ENCODE measurements at places on chromosomes 2 and 18. TPM values are rescaled to one million over a fixed set of nuclear protein-coding genes. Genes with fewer than 3 reads are reported as not detected.

DNA sequence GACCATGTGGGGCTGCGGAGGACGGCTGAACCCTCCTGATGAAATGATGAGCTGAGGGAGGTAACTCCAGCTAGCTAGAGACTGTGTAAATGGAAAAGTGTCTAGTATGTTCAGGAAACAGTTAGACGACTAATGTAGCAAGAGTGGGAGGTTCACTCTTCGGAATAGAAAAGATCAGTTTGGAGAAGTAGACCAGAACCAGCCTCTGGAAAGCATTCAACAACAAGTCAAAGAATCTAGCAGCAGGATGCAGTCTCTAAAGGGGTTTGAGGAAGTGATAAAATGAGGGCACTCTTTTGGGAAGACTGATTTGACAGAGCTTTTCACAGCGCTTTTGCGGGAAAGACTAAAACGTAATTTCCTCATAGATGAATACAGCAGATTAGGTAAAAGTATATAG is 79.6 kb downstream of the GAREM1 start:
- no peak for DNase-seq

DNA sequence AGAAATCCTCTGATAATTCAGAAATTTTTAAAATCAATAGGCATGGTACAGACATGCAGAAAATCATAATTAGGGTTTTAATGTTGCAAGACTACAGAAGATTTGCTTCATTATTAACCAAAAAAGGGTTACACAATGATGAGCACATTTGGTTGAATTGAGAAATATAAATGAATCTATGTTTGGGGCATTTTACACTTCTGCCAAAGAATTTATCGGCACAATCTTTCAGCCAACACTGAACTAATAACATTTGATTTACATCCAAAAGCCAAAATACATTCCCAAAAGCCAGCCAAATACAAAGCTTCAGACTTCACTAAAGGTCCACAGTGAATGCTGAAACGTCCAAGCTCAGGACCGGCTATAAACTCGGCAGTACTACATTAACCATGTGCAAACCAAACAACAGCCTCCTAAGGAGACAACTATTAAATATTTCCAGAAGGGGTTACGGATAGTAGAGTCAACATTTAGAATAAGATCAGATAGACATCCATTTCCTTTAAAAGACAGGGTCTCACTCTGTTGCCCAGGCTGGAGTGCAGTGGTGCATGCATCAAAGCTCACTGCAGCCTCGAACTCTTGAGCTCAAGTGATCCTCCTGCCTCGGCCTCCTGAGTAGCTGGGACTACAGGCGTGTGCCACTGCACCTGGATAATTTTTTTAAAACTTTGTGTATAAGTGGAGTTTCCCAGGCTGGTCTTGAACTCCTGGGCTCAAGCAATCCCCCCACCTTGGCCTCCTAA is 29.4 kb downstream of the SPRED2 start:
- DNase-seq, result no peak

GRCh38 chr2:143468341-143468888 is 339.2 kb downstream of the ARHGAP15 start:
- DNase-seq, result no peak

GRCh38 chr2:120983344-120983743 is 247.7 kb downstream of the GLI2 start:
- DNase-seq, result no peak

DNA sequence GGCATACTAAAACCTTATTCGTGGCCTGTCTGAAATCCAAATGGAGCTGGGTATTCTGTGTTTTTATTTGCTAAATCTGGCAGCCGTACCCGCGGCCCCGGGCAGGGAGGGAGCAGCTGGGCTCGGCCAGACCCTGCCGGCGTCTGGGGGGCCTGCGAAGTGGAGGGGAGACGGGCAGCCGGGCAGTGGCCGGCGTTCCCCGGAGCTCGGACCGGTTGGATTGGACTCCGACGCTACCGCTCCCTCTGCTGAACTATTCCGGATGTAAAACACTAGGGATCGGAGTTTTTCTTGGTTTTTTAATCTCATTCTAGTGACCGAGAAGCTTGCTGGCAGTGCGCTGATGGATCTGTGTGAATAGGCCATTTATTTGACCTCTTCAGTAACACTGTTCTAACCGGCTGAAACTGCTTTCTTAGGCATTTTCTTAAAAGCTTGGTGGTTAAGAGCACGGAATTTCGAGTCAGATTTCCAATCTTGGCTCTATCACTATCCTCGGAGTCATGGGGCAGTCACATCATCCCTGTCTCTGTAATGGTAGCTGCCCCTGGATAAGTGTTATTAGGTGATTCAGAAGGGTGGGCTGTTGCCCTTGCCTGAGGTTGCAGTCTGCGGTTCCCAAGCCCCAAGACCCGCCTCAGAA is 694 bp downstream of the UNC50 start:
- no peak for DNase-seq

- no peak for DNase-seq
Observed at GRCh38 chr2:223418604-223419199, 183.5 kb downstream of the SCG2 start.

- DNase-seq, result no peak
Observed at GRCh38 chr18:48345596-48345995, 63.6 kb downstream of the ZBTB7C start.

DNA sequence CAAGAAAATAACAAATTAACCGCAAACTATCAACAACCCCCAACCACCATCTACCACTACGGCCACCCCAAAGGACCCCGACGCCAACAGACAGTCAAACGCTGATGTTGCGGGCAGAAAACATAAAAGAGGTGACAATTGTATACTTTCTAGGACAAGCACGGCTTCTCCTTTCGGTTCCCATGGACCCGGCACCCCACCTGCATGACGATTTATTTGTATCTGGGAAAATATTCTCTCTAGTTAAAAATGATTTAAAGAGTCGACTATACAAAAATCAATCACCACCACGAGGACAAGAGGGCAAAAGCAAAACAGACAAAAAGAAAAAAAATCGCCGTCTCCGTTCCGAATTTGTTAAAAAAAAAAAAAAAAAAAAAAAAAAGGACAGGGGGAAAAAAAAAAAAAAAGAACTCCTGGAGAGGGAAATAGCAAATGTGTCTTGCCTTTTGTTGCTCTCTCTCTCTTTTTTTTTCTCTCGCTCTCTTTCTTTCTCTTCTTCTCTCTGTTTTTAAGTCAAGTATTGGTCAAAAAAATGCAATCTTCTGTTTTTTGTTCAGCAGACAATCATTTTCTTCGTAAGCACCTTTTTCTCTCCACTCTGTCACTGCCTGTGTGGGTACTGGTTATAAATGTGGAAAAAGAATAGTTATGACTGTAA is 3.6 kb downstream of the SIX3 start:
- no peak for DNase-seq

DNA sequence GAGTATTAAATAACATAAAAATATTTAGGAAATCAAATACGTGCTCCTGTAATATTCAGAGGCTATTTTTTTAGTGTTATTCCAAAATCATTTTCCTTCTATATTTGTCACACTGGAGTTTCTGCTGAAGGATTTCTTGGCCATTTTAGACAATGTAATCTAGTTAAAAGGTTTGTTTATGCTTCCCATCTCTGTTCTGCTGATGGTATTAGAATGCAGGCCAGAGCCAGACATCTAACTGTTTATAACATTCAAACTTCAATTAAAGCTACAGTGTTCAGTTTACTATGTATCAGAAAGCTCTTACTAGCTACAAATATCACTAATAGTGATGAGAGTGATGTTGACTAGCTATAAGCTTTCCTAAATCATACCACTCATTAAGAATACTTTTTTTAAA is 7.9 kb downstream of the MBD5 start:
- no peak for DNase-seq

DNA sequence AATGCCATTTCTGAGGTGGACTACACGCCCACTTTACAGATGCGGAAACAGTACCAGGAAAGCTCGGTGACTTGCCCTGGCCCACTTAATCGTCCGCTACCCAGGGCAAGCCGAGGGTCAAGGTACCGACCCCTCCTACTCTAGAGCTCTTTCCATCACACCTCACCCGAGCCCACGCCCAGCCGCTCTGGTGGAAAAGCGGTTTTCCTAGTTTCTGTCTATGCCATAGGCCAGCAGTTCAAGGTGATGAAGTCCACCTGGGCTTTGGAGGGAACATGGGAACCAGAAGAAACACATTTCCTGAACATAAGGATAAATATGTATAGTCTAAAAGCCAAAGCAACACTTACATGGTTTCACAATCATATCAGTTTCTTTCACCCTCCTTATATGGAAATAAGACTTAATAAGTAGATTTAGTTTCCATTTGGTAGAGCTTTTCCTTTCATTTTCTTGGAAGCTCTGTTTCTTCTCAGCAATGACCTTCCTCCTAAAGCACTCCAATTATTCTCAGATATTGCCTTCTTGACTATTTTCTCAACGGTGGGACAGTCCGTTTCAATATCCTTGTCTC is 567 bp downstream of the VWA3B start:
- DNase-seq, result no peak

GRCh38 chr2:187302116-187302515 is 145.9 kb downstream of the CALCRL start:
- DNase-seq, result no peak

- no peak for DNase-seq
Observed at GRCh38 chr2:36356298-36356989, 866 bp downstream of the CRIM1 start.

DNA sequence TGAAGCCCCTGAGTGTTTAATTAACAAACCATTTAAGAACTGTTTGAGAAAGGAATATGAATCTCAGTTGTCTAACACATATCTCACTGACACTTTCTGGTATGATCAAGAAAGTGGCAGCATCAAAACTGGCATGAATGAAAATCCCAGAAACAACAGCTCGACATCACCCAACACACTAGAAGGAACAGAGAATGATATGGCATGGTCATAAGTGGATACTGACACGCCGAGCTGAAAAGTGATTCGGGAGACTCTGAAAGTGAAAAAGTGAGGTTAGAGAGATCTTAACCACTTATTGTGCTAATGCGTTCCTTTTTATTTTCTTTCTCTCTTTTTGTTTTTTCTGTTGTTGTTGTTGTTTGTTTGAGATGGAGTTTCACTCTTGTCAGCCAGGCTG is 37.9 kb downstream of the MRPL35 start:
- no peak for DNase-seq

DNA sequence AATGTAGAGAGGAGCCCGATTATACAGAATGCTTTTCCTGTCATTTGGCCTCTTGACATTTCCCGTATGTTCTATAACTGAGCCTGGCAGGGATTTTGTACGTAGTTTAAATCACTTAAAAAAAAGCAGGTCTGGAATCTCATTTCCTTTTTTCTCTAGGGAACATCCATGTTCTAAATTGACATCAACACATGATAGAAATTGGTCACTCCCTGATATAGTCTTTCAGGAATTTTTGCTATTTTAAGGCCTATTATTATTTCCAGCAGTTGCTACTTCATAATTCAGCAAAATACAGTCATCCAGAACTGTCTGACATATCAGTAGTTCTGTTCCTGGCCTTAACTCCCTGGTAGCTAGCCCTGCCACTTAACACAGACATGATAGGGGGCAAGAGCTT is 565.7 kb upstream of the ZEB2 start:
- DNase-seq, result no peak

Gene DCTN1
- total RNA-seq, result 91.1 TPM

Gene GPR155
- 1.1 TPM for total RNA-seq

Gene LYG1
- total RNA-seq, result 2.0 TPM

Gene HMSD
- 9.1 TPM for total RNA-seq

Gene HRH4
- 0.16 TPM for total RNA-seq

Gene EPB41L3
- 1.9 TPM for total RNA-seq

Gene SERPINB2
- total RNA-seq, result not detected

Gene DUSP2
- 260 TPM for total RNA-seq

Gene RMND5A
- total RNA-seq, result 36.6 TPM

Measured in activated T-helper 2 cell treated with anti-CD3 and anti-CD28 coated beads, Interferon-gamma antibody, Interleukin-2, Interleukin-4, amounts not matched to agents 10 μg/mL and 5 μg/mL and 100 μg/mL, durations not matched to agents 14 hours and 24 hours and 36 hours (primary cell).